Lung (tissue), 17 donors: ENCODE measurements at places on chromosomes 2 and 18. TPM values are rescaled to one million over a fixed set of nuclear protein-coding genes. Genes with fewer than 3 reads are reported as not detected.
A peak's percentile ranks its signal among the peaks of the same experiment; 100 is the strongest.

DNA sequence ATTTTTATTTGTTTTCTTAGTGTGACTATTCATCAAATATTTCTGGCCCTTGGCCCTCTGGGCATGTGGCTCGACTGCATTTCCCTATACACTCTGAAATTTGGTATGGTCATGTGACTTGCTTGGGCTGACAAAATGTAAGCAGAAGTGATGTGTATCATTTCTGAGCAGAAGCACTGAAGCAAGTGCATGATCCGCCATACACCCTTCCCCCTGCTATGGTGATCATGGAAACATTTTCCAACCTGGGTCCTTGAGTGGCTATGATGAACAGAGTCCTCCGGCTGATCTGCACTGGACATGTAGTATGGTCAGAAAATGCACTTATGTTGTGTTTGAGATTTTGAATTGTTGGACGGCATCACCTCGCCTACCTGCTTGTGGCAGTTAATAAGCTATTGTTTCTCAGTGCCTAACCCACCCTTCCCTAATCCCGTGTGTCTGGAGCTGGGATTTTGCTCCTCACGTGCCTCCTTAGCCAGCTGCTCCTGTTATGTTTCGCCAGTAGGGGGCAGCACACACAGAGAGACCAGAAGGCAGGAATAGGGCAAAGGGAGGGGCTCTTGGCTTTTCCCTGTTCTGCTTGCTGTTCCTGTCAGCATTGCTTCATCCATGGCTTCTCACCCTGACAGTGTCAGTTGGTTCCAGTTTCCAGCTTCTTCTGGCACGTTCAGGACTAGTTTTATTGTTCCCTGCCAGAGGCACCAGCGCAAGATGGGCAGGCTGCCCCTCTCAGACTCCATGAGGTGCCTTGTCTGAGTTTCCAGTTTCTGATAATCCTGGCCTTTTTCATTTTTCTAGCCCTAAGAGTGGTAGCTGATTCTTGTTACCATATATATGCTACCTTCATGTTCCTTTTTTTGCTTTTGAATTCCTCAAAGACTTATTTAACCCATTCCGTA, 207.4 kb downstream of the ARL6IP6 start:
- H3K27me3 ChIP-seq = no peaks in the 10 kb centered on the region
- no peaks in the 10 kb centered on the region for H3K36me3 ChIP-seq
- no peak overlapping the region for H3K4me3 ChIP-seq
- peak; percentile 35 for DNase-seq
- H3K27ac ChIP-seq = no peak overlapping the region

The CNTNAP5 gene
- total RNA-seq = 0.06 TPM

The SNTG2 gene
- total RNA-seq = 1.8 TPM

DNA sequence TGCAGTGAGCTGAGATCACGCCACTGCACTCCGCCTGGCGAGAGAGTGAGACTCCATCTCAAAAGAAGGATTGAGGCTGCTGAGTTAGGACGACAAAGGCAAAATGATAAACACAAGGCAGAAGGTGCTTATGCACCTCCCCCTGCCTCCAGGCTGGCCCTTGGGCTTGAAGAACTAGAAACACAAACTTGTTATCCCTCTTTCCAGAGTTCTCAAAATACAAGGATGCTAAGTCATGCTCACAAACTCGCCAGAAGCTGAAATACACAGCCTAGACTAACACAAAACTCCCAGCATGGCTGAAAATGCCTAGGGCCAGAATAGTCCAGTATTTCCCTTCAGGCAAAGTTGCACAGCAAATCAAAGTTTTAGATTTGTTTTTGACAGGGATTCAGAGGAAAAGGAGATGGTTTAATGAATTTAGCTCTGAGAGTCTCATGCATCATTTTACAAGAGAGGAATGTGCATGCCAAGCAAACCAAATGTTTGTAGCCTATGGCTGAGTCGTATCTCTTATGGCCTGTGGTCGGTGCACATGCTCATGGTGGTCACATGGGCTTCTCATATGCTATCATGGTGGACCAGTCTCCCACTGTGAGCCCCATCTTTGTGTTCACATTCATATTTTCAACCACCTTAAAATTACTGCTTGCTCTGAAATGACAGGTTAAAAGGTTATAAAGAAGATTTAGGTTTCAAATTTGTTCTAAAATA, 16.2 kb upstream of the MREG start:
- H3K4me1 ChIP-seq = peaks cover 6% of the 10 kb centered on the region
- DNase-seq = no peak
- H3K27ac ChIP-seq = no peak overlapping the region
- H3K27me3 ChIP-seq = no peaks in the 10 kb centered on the region
- H3K4me3 ChIP-seq = no peak overlapping the region
- H3K36me3 ChIP-seq = no peaks in the 10 kb centered on the region

DNA sequence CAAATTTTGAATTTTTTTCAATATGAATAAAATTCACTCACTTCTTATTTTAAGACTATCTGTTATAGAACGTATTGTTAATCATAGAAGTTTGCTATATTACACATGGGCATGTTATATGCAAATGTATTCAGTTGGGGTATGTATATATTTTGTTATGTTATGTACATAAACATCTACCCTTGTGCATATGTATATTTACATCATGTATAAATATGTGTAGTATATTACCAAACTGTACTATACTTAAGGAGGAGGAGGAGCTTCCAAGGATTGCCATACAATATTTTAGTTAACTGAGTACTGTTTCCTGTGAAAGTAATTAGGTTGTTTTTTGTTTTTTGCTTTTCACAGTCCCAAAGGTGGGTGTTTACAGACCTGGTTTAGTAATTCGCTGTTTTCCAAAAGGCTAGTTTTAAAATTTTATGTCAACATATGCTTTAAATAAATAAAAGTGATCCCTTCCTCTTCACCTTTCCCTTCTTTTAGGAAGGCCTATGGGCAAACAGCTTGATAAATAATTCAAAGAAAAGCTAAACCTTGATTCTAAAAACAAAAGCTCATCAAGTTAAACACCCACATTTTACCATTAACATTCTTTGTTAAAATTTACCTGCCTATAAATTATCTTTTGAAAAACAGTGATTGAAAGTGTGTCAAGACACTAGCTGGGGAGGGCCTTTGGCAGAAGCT, 12.9 kb upstream of the POU3F3 start:
- H3K4me3 ChIP-seq = no peak overlapping the region
- H3K36me3 ChIP-seq = no peaks in the 10 kb centered on the region
- no peak for DNase-seq
- no peak overlapping the region for H3K27ac ChIP-seq
- peaks cover 62% of the 10 kb centered on the region for H3K27me3 ChIP-seq

The FAM237A gene
- not detected for total RNA-seq

GRCh38 chr18:36809590-36810381, 19.0 kb downstream of the TPGS2 start:
- H3K4me1 ChIP-seq = peaks cover 15% of the 10 kb centered on the region
- H3K36me3 ChIP-seq = peaks cover 12% of the 10 kb centered on the region
- no peak overlapping the region for H3K27ac ChIP-seq
- no peak overlapping the region for H3K4me3 ChIP-seq
- DNase-seq = peak; percentile 73
- no peaks in the 10 kb centered on the region for H3K27me3 ChIP-seq

The SGPP2 gene
- total RNA-seq = 39.5 TPM

The UGT1A3 gene
- not detected for total RNA-seq
